ENCODE measurements at places on chromosomes 5 and 9.

GRCh38 chr9:88501086-88501485 lies 33.9 kb upstream of the NXNL2 start:
- DNase-seq, result no peak

DNA sequence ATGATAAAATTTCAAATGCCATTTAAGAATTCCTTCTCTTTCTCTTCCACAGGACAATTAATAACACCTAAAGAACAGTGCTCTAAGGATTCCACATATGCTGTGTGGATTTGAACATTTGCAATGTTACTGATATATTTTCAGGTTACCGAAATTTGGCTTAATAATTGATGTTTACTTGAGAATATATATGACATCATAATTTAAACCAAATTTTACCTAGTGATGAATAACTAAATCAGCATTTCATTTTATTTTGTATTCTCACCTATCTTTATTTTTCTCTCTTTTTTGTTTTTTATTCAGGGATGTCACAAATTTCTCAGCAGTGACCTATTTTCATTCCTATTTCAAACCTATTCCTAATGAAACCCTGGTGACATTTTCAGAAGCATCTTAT lies 429.6 kb downstream of the SLCO4C1 start:
- DNase-seq, result no peak

DNA sequence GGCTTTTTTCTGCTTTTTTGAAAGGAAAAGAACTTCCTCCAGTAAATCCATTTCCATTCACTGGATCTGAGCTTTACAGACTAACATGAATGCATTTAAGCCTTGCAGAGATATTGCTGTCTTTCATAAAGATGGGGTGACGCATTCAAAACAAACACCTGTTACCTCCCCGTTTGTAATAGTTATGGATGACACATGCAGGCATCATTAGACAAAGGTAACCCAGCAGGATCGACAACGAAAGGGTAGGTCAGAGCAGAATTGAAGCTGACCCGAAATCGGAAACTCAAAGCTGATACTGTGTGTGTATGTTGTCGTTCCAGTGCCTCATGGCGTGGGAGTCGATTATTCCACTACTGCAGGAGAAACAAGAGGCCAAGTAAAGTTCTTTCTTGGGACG lies 22.2 kb downstream of the SLC46A2 start:
- no peak for DNase-seq

DNA sequence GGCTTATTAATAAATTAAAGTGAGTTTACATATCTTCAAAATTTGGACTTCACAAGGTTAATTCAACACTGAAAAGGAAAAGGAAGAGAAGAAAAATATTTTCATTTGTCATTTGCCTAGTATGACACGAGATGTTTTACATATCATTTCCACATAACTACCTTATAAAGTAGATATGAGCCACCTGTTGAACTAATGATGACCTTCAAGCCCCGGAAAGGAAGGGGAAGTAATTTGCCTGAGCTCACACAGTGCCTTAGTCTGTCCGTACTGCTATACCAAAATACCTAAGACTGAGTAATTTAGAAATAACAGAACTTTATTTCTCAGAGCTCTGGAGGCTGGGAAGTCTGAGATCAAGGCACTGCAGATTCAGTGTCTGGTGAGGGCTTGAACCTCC lies 17.9 kb downstream of the CMYA5 start:
- no peak for DNase-seq

- DNase-seq, result no peak
Measured at GRCh38 chr9:37187292-37187691, 66.9 kb downstream of the ZCCHC7 start.

GRCh38 chr9:130845901-130846481 lies 10.9 kb downstream of the ABL1 start:
- no peak for DNase-seq
